ENCODE measurements at places on chromosomes 1 and 21.

DNA sequence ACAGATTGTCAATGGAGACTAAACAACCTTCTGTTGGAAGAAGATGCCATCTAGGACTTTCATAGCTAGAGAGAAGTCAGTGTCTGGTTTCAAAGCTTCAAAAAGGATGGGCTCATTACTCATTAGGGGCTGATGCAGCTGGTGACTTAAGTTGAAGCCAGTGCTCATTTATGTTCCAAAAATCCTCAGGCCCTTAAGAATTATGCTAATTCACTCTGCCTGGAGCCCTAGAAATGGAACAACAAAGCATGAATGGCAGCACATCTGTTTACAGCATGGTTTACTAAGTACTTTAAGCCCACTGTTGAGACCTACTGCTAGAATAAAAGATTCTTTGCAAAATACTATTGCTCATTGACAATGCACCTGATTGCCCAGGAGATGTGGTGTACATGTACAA, 63.7 kb downstream of the TTC3 start:
- no peak for DNase-seq

GRCh38 chr1:58921342-58921741, 137.5 kb upstream of the JUN start:
- no peak for DNase-seq

DNA sequence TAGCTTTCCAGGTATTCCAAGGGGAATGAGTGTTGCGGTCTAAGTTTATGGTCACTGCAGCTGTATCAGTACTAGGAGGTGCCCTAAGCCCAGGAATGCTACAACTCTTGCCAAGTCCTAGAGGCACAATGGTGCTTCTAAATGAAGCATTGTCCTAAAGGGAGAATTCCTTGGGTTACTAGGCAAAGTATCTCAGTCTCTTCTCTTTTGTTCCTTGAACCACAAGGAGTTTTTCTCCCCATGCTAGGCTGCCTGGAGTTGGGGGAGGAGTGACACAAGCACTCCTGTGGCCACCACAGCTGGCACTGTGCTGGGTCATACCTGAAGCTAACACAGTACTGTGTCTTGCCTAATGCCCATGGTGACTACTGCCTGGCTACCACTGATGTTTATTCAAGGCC, 50.7 kb downstream of the KMO start:
- DNase-seq: no peak

DNA sequence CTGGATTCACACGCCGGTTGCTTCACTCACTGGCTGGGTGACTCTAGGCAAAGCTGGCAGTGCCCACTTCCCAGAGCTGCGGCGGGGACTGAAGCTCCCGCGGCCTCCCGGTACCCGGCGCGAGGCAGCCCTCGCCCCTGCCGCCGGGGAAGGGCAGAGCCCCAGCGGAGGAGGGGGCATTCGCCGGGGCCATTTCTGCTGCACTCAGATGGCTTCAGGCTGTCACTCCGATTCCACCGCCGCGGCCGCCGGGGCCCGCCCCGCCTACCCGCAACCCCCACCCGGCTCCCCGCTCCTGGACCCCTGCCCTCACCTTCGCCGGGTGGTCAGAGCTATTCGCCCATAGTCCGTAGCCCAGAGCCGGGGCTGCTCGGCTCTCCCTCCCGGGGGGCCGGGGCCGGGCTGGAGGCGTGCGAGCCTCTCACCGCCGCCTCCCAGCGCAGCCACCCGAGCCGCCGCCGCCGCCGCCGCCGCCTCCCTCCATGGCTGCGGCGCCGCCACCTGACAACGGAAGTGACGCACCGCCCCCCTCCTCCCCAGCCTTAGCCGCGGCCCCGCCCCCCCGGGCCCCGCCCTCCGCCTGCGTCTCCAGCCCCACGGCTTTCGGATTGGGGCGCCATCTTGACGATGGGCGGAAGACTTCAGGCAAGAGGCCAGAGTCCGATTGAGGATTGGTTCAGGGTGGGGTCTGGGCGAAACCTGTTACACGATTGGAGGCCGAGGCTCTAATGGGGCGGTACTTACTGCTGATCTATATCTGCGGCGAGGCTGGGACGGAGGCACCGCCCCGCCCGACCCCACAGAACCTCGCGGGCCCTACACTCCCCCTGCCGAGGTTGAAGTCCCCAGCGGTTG, at the start of gene STK40:
STK40 (minus strand) TSS at position 515 of the 855 bp plus-strand sequence. CDS start 24,592 bp downstream, outside the sequence.
- peak; percentile 98 for DNase-seq

- no peak for DNase-seq
Measured at GRCh38 chr1:11697188-11697892, 5.8 kb downstream of the DRAXIN start.

- no peak for DNase-seq
Measured at GRCh38 chr1:193489191-193489590, 302.8 kb upstream of the B3GALT2 start.

GRCh38 chr1:115283249-115283648, 54.8 kb downstream of the NGF start:
- no peak for DNase-seq

- DNase-seq: no peak
Measured at GRCh38 chr1:5956022-5956830, 36.0 kb downstream of the NPHP4 start.

- peak; percentile 30 for DNase-seq
Measured at GRCh38 chr1:180168786-180169639, 14.3 kb downstream of the QSOX1 start.

- DNase-seq: no peak
Measured at GRCh38 chr1:208149776-208150514, 94.2 kb downstream of the PLXNA2 start.

DNA sequence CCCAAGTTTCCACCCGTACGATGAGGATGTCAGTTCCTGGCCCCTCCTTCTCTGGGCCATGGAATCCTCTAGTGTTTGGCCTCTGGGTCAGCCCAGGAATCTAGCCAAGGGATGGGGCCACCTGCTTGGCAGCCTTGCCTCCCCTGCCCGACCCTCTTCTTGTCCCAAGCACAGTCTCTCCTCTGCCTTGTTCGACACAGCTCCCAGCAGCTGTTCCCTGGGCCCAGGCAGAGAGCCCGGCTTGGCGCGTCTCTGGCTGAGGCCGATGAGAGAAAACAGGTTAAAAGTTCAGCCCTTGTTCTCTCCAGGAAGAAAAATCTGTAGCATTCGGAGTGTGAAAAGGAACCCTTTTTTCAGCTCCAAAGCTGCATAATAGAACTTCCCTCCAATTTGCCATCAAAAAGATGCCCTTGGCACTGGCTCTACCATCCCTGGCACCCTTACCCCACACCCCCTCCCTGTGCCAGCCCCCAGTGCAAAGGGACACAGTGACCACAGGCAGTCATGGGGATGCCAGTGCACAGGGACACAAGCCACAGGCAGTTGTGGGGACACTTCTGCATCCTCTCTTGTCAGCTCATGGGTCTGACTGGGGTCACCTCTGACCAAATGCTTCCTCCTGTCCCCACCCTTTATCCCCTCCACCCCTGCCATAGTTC, 68.4 kb downstream of the EPHB2 start:
- DNase-seq: no peak

GRCh38 chr1:1677718-1678580, 14.6 kb downstream of the SLC35E2B start:
- DNase-seq: peak; percentile 36

DNA sequence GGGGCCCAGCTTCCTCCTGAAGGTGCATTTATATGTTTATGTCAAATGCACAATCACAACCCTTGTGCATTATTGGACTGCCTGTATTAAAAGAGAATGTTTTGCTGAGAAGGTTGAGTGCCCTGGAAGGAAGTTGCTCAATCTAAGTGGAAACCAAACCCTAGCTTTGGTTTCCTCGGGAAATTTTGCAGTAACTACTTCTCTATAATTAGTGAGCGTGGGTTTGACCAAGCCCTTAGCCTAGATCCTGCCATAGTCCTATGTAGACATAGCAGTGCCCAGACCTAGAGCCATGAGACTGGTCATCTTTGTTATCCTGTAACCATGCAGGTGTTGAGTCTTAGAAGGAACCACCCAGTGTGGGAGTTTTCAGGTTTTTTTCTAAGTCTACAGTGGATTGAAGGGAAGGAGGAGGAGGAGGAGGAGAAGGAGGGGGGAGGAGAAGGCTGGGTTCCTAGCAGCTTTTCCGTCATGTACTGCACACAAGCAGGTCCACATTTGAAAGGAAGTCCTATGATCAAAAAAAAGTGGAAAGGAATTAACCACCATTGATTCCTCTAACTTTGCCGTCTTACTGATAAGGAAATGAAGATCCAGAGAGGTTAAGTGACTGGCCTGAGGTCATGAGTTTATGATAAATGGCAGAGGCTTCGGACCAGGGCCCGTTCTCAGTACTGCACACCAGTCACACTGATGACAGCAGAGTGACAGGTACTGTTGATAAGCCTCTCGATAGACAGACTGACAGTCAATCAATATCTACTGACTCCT, 72.2 kb upstream of the LYST start:
- no peak for DNase-seq

DNA sequence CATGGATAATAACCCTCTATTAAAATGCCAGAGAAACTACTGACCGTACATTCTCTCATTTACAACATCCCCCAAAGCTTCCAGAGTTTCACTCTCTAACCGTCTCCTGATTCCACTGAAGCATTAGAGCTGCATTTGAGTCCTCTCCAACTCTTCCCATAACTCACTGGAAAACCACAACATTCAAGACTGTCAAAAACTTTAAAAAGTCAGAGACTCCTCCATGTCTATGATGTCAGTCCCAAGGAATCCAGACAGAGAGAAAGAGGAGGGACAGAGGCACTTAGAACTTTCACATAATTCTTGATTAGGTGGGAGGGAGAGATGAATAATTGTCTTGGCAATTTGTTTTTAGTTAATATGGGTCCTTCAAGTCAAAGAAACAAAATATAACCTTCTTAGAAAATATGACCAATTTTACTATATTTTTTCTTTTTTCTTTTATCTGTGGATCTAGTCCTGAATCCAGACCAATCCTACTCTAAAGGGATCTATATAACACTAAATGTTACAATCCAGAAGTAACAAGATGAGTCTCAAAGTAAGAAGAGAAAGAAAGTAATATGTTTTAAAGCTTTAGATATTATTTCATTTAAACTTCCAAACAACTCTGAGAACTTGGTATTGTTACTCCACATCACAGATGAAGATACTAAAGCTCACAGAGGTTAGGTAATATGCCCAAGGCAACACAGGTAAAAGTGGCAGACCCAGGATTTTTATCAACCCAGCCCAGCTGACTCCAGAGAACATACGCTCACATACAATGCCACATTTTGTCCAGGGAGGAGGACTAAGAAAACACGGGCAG, 23.8 kb downstream of the OTUD7B start:
- no peak for DNase-seq

- DNase-seq: no peak
Measured at GRCh38 chr1:154019269-154019668, 28.7 kb downstream of the RPS27 start.

DNA sequence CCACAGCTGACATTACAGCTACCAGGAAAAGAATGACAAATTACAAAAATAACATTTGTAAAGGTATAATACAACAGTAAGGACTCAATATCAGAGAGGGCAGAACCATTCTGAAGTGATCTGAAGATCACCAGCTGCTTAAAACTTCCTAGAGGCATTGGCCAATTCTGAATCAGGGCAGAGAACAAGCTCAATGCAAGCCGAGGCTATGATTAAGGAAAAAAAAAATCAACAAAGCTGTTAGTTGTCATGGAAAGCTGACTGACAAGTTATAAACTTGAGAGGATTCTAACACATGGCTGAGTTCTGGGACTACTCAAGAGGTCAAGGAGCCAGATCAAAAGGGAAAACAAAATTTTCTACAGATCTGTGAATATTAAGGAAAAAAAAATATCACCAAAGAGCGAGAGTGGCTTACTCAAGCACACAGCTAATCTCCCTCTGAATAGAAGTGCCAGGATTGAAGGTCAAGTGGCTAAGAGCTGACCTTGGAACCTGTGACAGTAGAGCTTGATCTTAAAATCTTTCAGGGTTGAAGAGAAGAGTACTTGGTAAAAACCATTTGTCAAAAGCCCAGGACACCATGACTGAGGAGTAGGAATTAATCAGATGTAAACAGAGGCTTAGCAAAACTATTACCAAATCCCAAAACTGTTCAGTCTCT, 383.4 kb downstream of the USP25 start:
- DNase-seq: no peak

DNA sequence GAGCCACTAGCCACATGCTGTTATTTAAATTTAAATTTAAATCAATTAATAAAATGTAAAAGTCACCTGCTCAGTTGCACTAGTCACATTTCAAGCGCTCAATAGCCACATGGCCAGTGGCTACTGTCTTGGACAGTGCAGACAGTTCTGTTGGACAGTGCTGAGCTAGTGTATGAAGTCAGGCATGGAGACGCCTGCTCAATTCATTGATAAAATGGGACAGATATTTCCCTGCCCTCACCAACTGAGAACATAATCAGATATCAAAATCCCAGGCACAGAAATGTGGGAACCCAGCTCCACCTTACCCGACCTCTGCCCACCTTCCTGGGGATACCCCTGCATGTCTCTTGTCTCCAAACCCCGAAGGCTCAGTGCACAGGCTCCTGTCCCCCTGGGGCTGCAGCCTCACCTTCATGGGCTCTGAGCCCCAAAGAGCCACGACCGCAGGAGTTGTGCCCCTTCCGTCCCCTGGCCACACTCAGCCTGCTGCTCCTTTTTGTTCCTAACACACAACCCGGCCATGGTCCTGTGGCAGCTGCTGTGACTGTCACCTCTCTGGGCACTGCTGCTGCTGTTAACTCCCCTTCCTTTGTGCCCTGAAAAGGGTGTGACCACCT, 63.5 kb downstream of the TCP10L start:
- no peak for DNase-seq

GRCh38 chr1:158049853-158050252, 56.4 kb downstream of the KIRREL1 start:
- no peak for DNase-seq

DNA sequence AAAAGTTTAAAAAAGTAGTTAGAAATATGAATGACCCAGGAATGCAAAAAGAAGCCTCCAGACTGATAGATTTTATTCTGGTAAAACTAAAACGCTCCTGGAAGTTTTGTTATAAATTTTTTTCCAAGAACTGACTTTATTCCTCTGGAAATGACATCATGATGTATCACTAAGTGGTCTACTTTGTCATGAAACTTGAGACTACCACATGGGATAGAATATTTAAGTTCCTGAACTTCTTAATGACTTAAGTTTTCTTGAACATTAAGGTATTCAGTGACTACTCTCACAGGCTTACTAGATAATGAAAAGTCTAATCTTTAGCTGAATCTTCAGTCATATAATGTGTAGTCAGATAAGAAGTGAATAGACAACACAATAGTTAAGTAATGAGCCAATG, 842.2 kb downstream of the USP25 start:
- DNase-seq: no peak

DNA sequence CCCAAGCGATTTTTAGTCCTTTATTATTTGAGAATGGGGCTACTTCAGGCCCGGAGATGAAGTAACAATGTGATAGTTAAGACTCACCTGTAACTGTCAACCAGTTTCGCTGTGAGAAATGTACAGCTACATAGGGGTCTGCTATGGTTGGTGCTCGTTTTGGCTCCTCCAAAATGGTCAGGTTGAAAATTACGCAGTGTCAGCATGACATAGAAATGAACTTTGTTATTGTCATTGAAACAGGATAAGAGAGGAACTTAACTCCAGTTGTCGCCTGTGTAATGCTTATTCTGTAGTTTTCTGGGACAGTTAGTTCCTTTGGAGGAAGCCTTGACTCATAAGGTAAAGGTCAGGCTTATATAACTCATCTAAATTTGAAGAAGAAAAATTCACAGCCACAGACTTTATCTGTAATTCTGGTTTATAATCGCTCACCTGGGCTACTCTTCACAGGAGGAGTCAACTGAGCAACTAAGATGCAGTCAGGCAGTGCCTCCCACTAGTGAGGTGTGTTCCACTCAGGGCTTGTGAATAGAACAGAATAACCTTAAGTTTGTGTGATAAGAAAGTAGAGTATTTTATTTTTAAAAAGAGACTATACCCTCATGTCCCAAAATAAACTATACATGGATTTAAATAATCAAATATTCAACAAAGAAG, 130.9 kb downstream of the CD247 start:
- no peak for DNase-seq

GRCh38 chr1:42479621-42480020, 16.5 kb downstream of the CCDC30 start:
- no peak for DNase-seq
